ENCODE measurements at places on chromosomes 4 and X.
A peak's percentile ranks its signal among the peaks of the same experiment; 100 is the strongest.

- DNase-seq = no peak
Measured at GRCh38 chrX:127037159-127037558, 217.6 kb downstream of the PRR32 start.

DNA sequence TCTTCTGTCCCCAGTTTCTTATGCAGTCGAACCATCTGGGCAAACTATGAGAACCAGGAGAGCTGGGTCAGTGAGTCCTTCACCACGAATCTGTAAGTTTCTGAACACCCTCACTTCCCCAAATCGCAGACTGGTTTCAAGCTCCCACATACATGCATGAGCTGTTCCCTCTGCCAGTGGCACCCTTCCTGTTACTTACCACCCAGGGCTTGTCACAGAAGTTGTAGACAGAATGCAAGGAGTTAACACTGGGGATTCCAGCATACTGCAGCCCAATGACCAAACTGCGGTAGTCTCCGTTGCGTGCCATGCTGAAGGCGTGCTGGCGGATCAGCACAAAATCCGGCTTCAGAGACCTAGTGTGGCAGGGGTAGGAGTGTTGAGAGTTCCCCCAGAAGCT lies 14.6 kb downstream of the SYN1 start:
- DNase-seq = no peak

DNA sequence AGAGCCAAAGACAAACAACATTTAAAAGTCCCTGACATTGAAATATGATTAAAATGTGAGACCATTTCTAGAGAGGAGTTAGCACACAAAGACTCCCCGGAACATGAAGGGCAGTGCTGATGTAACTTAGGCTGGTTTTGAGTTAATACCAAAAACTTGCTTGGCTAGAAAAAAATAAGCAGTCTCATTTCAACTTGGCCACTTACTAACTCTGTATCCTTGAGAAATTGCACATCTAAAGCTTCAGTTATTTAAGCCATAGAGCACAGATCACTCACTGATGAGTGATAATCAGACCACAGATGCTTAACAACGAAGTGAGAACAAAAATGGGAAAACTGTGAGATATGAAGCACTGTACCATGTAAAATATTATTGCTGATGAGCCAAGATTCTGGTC lies 65.9 kb upstream of the MAOA start:
- DNase-seq = no peak

GRCh38 chrX:16589211-16589610 lies 60.7 kb upstream of the S100G start:
- DNase-seq = no peak

DNA sequence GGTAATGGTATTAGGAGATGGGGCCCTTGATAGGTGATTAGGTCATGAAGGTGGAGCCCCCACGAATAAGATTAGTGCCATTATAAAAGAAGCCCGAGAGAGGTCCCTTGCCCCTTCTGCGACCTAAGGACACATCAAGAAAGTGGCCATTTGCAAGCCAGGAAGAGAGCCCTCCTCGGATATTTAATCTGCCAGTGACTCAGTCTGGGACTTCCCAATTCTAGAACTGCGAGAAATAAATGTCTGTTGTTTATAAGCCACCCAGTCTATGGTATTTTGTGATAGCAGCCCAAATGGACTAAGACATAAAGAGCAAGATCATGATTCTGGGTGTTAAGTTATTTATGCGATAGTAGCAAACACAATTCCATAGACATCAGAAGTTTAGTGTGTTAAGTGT lies 192.2 kb downstream of the LDB2 start:
- no peak for DNase-seq

- DNase-seq = no peak
Measured at GRCh38 chrX:129934952-129935351, 29.0 kb downstream of the UTP14A start.

- no peak for DNase-seq
Measured at GRCh38 chrX:24264383-24264782, 49.5 kb downstream of the SUPT20HL2 start.

DNA sequence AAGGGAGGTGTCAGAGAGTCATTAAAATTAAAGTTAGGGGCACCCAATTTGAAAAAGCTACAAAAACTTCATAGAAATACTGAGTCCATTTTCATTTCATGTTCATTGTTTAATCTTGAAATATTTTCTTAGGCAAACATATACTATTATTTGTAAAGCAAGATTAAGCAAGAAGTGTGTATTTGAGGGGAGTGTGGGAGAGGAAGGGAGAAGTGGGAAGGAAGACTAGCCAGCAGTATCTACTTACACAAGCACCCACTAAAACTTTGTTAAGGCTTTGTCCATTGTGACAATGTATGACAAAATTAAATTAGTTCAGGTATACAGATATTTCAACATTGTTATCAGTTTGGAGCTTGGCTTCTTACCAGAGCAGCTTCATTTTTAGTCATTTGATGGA lies 222.9 kb downstream of the ARHGAP24 start:
- DNase-seq = no peak

DNA sequence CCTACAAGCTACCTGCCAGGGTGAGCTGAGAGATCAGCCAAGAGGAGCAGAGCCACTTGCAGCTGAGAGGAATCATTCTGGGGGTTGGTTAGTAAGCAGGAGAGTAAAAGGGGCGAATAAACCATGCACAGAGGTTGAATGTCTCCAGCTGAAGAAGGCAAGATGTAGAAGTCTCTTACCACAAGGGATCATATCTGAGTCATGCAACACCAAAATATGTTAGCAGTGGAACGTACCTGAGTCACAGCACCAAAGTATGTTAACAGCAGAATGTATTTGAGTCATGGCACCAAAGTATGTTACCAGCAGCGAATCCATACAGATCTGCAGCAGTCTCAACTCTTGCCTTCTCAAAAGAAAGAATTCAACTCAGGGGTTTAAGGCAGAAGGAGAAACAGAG lies 29.9 kb downstream of the C4orf51 start:
- DNase-seq = no peak

DNA sequence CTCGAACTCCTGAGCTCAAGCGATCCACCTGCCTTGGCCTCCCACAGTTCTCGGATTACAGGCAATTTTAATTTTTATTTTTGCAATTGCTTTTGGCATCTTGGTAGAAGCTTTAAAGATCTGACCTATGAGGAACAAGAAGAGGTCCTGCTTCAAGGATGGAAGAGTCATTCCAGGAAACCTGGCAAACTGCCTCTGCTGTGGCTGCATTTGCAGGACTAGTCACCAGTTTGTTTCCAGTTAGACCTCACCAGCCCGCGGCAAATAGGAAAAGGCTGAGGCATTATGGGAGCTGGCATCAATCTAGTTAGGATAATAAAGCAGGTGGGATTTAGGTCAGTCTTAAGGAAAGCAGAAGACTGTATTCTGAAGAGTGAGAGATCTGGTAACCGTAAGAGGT lies 51.9 kb upstream of the LAS1L start:
- DNase-seq = no peak

DNA sequence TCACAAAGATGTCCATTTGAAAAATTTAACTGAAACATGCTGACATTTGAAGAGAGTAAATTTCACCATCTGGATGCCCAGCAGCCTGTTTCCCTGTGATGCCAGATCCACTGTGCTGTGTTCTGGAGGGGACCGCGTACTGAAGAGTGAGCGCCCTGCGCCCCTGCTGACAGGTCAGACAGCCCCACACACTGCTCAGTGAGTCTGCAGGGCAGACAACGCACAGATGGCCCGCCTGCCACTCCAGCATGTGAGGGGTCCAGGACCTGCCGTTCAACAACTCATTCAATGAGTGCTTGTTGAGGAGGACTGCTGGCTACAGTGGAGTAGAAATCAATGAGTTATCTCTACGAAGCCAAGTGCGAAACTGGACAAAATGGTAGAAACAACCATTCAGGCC lies 49.2 kb downstream of the FGFRL1 start:
- DNase-seq = no peak

DNA sequence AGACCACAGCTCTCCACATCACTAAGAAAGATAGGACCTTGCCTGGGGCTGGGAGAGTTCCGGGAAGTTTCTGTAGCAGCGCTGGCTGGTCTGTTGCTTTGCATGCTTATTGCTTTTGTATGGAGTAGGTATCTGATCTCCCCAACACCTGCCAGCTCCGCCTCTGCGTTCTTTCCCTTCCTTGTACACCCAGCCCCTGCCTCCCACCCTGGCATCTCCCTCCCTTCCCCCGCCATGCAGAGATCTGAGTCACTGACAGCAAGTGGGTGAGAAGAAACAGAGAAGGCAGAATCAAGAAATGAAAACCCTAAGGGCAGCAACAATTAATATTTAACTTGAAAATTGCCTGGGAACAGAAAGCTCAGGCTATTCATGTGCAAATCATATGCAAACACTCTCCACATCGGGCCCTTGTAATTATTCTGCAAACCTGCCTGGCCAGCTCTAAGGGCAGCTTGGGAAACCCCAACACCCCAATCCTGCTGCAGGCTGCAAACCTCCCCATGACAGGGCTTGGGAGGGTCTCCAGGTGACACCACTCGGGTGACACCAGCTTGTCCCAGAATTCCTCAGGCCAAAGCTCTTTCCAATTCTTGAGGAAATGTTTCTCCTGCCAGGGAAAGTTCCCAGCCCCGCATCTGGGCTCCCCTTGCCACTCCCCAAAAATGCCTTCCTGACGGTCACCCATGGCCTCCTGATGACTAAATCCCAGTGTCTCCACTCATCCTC lies 257.2 kb downstream of the FBXW7 start:
- no peak for DNase-seq

GRCh38 chr4:138999666-139000065 lies 15.9 kb upstream of the NOCT start:
- no peak for DNase-seq

GRCh38 chr4:38161208-38162113 lies 201.3 kb downstream of the PTTG2 start:
- no peak for DNase-seq

DNA sequence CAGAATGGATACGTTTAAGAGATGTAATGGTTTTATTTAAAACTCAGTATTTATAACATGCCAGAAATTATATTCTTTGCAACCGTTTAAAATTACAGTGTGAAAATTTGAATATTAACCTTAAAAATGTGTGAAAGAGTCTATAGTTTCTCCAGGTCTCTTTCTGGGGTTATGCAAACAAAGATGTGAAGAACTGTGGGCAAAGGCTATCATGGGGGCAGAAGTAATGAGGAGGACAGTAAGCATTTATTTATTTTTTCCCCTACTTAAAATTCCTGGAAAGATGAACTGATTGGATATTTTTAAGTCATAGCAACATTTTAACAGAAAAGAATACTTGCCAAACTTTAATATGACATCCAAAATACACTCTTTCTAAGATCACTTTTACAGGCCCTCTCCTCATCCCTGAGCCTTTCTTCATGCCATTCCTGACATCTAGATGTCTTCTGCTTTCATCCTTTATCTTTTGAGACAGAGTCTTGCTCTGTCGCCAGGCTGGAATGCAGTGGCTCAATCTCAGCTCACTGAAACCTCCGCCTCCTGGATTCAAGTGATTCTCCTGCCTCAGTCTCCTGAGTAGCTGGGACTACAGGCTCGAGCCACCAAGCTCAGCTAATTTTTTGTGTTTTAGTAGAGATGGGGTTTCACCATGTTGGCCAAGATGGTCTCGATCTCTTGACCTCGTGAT lies 46.1 kb downstream of the TMEM131L start:
- DNase-seq = no peak

DNA sequence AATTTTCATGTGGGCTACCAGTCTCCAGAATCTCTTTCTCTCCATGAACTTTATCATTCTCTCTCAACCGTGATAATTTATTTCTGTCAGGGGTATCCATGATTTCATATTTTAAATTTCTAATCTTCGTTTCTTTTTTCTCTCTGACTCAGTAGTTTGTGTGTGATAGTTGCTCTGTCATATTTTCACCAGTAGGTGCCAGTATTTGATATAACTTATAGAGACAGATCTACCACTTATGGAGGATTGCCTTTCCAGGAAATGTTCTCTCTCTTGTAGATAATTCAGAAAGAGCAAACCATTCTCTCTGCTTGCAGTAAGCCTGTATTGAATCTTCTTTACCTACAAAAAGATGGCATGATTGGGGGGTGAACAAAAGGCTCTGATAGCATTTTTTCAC lies 79.3 kb upstream of the DYNLT3 start:
- DNase-seq = no peak

DNA sequence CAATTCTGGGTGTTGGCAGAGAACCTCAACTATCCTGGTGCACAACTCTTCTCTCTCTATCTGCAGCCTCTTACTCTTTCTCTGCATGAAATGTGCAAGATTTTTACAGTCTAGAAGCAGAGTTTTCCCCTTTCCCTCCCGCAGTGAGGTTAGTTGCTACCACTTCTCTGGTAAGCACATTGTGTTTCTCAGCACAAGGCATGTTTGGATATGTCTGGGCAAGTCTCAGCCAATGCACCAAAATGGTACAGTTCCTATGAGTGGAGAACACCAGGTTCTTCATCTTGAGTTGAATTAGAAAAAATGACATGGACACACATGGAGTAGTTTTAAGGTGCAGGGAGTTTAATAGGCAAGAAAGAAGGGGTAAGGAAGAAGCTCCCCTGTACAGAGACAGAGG lies 187.0 kb downstream of the CCNG2 start:
- no peak for DNase-seq

DNA sequence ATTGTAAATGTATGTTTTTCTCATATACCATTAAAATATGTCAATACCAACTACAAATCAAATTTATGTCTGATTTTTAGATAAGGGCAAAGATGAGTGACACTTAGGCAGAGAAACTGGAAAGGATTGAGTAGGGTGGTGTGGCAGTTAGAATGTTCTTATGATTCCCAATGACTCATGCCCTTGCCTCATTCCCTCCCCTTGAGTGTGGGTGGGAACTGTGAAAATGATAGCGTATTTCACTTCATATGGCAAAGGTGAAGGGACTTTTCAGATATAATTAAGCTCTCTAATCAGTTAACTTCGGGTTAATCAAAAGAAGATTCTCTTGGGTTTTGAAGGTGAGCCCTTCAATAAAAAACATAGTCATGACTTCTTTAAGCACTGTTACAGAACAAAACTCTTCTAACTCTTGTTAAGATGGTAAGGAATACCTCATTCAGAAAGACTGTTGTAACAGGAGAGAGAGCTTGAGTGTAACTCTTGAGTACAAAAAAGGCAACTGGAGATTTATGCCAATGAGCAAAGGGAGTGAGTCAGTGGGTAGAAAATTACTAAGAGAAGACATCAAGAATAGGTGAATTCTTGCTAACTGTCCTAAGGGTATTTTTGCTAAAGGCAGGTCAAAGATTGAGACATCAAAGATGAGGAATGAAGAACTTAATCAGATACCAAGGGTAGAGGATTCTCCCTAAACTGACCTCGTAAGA lies 329.5 kb downstream of the KCTD8 start:
- no peak for DNase-seq

- DNase-seq = no peak
Measured at GRCh38 chr4:52288212-52288855, 237.2 kb downstream of the SPATA18 start.

DNA sequence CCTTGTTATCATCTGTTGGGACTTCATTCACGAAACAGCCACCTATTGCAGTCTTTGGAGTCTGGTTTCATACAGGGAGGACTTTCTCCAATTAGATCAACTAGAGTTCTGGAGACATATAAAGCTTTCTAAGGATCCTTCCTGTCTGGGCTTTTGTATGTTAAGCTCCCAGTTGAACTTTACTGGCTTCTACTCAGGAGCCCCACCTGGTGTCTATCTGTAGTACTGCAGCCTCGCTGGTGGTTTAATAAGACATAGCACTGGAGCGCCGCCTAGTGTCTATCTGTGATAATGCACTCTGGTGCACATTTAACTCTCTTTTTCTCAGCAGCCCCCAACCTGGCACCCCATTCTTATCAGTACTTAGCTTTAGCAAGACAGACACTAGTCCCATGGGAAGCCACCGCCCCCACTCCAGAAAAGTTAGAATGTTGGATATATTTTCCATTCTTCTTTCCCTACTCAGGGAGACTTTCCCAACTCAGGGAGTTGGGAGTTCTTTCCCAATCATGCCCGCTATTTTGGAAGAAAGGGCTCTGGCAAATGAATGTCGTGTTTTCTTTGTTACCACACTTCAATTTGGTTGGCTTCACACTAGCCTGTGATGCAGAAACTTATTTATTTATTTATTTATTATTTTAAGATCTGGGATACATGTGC lies 36.9 kb upstream of the SYTL4 start:
- peak; percentile 76 for DNase-seq

Measured in CD4-positive, alpha-beta T cell treated with Interferon gamma for 1 hour (primary cell).